Stimulated activated CD8-positive, alpha-beta memory T cell treated with anti-CD3 and anti-CD28 coated beads, Interleukin-7, amount 100 ng/mL, for 48 hours (primary cell): ENCODE measurements at places on chromosomes 3 and 15.

DNA sequence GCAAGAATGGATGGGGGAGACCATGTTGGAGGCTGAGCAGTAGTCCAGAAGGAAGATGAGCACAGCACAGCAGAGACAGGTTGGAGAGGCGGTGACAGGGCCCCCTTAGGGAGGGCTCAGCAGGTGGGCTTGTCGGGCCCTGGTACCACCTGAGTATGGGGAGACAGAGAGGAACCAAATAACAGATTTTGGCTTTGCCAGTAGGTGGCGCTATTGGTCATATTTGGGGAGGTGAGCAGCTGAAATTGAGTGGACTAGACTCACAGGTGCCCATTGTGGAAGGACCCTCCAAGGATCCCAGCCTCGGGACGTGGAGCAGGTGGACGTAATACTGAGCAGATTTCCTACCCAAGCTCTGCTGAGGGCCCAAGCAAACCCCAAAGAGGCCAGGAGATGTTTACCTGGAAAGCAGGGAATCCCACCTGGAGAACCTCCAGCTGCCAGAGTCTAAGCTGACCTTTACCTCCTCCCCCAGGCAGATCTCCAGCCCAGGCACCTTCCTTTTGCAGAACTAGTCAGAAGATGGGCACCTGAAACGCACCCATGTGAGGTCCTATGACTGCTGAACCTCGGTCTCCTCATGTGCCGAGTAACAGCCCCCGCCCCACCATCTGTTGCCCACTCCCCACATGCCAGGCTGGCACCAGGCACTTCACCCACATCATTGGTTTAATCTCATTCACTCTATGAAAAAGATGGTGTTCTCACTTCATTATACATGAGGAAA, 24.6 kb upstream of the CORO2B start:
- no peak for DNase-seq

DNA sequence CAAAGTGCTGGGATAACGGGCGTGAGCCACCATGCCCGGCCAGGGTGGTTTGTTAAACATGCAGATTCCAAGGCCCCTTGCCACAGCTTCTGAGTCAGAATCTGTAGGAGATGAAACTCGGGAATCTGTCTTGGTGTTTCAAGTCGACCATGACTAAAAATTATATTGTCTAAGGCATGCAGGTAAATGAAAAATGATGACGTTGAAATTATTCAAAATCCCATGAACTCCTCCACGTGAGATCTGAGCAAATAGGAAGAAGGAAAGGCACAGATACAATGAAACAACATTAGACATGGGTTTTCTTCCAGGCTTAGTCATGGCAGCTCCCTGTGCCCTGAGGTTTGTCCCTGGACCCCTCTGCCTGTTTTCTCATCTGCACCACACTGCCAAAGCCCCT, 172.0 kb upstream of the CMC1 start:
- DNase-seq: no peak

GRCh38 chr15:29925227-29926082, 103.2 kb upstream of the TJP1 start:
- DNase-seq: peak; percentile 34

- DNase-seq: no peak
Measured at GRCh38 chr3:112012205-112012992, 13.7 kb downstream of the TAGLN3 start.
